ENCODE measurements at places on chromosomes 1 and 21.

DNA sequence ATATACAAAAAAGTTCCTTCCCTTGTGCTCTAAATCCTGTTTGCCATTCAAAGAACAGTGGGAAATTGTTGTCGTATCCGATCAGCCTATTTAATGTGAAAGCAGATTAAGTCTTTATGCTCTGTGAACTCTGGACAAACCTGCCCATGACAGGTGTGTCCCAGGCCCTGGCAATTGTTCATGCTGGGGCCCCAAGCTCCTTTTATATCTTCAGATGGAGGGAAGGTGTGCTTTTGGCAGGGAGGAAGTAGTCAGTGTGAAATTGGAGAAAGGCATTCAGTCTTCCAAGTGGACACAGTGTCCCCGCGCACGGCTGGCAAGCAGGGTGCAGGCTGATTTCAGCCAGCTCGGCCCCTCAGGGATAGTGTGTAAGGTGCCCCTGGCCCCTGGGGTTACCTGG, 135.1 kb upstream of the F3 start:
- H3K27me3 ChIP-seq = no peaks in the 10 kb centered on the region
- no peak overlapping the region for H3K27ac ChIP-seq
- no peak overlapping the region for H3K4me3 ChIP-seq

DNA sequence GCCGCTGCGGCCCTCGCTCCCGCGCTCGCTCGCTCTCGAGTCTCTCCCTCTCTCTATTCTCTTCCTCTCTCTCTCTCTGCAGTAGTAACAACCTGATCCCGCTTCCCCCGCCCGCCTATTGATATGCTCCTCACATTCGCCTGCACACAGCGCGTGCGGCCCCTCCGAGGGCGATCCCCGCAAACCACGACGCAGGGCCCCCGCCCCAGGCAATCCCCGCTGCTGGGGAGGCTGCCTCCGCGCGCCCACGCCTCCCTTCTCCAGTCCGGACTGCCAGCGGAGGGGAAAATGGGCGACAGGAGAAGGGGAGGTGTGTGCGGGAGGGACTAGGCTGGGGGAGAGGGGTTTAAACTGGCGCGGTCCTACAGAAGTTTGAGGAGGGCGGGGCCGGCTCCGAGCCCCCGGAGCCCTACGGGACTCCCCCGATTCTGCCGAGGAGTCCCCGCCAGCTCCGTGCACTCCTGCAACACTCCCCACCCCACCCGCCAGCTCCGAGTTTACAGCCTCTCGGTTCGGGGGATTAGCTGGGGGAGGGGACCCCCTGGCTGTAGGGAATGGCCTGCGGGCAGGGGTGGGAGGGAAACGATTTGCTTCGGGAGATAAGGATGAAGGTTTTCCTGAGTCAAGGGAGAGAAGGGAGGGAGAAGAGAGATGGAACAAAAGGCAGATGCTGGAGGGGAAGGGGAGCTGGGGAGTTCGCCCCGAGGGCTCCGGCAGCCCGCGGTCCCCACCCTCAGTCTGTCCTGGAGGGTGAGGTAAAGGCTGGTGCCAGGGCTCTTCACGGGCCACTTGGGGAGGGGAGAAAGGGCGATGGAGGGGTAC, 66.6 kb downstream of the SYT2 start:
- DNase-seq = no peak
- peaks cover 40% of the 10 kb centered on the region for H3K27me3 ChIP-seq
- H3K27ac ChIP-seq = no peak overlapping the region
- H3K36me3 ChIP-seq = no peaks in the 10 kb centered on the region
- no peaks in the 10 kb centered on the region for H3K4me1 ChIP-seq
- no peak overlapping the region for H3K4me3 ChIP-seq

DNA sequence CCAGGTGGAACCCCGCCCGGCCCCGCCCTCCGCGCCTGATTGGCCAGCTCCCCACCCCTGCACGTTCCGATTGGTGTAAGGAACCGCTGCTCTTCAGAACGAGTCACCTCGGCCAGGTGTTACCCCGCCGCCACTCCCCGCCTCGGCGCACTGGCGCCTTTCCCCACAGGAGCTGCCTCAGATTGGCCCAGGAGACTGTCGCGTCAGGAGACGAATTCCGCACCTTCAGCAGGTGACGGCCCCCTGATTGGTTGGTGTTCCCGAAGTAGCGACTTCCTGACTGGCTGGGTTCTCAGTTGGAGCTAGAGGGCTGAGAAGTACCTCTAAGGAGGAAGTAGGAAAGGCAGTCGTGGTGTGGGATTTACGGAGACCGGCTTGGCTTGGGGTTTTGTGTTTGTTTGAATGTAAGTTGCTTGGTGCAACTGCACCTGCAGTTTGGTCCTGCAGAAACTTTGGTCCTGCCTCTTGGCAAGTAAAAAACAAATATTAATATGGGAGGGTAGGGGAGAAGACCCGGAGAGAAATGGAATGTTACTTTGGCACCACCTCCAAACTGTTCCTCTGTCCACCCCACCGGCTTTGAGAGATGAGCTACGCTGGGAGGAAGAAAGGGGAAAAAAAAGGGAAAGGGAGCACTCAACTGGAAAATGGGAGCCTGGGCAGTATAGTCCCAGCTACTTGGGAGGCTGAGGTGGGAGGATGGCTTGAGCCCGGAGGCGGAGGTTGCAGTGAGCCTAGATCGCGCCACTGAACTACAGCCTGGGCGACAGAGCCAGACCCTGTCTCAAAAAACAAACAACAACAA, 415 bp upstream of the F11R start:
- H3K36me3 ChIP-seq = peaks cover 11% of the 10 kb centered on the region
- H3K27me3 ChIP-seq = no peaks in the 10 kb centered on the region
- DNase-seq = peak; percentile 99
- peaks cover 41% of the 10 kb centered on the region for H3K4me1 ChIP-seq
- peak overlapping the region; percentile 89 for H3K27ac ChIP-seq

GRCh38 chr1:89198081-89198480, 661 bp downstream of the GBP4 start:
- no peak overlapping the region for H3K27ac ChIP-seq
- H3K27me3 ChIP-seq = no peaks in the 10 kb centered on the region
- no peak for DNase-seq
- no peaks in the 10 kb centered on the region for H3K36me3 ChIP-seq

GRCh38 chr1:70411360-70411844, 334 bp downstream of the CTH start:
- H3K27me3 ChIP-seq = no peaks in the 10 kb centered on the region
- DNase-seq = no peak
- peaks cover 5% of the 10 kb centered on the region for H3K4me1 ChIP-seq
- H3K4me3 ChIP-seq = peak overlapping the region; percentile 48
- peaks cover 4% of the 10 kb centered on the region for H3K36me3 ChIP-seq

DNA sequence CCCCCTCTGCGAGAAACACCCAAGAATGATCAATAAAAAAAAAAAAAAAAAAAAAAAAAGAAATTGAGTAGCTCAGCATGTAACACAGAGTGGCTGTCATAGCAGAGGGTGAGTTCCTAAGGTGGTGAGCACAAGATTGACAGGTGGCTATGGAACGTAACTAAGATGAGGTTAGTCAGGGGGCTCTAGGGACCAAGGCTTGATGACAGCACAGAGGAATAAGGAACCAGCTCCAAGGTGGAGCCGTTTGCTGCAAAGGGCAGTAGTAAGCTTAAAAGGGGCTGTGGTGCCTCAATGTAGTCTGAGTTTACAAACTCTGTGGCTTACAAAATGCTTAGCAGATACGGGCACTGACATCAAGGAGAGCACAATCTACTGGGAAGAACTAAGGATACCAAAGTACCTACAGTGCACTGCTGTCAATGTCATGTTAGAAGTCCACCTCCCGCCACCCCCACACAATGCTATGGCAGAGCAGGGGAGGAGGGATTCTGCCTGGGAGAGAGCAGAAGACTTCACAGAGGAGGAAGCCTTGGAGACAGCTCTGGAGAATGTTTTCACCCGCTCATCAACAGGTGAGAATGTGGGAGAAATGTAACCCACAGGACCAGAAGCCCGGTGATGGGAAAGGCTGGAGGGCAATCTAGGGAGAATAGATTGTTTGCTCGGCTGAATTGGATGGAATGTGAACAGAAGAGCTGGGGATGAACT, 13.1 kb downstream of the IQGAP3 start:
- H3K4me1 ChIP-seq = no peaks in the 10 kb centered on the region
- no peak overlapping the region for H3K27ac ChIP-seq
- no peak for DNase-seq
- H3K27me3 ChIP-seq = no peaks in the 10 kb centered on the region
- peaks cover 62% of the 10 kb centered on the region for H3K36me3 ChIP-seq

- no peak overlapping the region for H3K27ac ChIP-seq
- DNase-seq = peak; percentile 72
Observed at GRCh38 chr1:16614361-16615252, 1.2 kb upstream of the NBPF1 start.

- H3K27ac ChIP-seq = no peak overlapping the region
- DNase-seq = no peak
- no peaks in the 10 kb centered on the region for H3K4me1 ChIP-seq
Observed at GRCh38 chr1:160639652-160640051, 7.2 kb downstream of the SLAMF1 start.

DNA sequence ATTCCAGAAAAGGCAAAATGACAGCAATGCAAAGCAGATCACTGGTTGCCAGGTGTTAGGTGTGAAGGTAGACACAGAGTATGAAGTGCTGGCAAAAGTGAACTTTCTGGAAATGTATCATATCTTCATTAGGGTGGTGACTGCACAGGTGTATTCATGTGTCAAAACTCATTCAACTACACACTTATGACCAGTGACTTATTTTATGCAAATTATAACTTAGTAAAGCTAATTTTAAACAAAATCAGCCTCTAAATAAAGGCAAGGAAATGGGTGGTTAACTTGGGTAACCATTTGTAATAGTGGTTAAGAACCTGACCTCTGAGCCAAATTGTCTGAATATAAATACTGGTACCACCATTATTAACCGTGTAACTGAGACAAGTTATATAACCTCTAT, 7.4 kb downstream of the COP1 start:
- H3K27me3 ChIP-seq = no peaks in the 10 kb centered on the region
- no peak for DNase-seq
- peaks cover 6% of the 10 kb centered on the region for H3K36me3 ChIP-seq
- H3K4me3 ChIP-seq = no peak overlapping the region
- H3K4me1 ChIP-seq = peaks cover 11% of the 10 kb centered on the region

DNA sequence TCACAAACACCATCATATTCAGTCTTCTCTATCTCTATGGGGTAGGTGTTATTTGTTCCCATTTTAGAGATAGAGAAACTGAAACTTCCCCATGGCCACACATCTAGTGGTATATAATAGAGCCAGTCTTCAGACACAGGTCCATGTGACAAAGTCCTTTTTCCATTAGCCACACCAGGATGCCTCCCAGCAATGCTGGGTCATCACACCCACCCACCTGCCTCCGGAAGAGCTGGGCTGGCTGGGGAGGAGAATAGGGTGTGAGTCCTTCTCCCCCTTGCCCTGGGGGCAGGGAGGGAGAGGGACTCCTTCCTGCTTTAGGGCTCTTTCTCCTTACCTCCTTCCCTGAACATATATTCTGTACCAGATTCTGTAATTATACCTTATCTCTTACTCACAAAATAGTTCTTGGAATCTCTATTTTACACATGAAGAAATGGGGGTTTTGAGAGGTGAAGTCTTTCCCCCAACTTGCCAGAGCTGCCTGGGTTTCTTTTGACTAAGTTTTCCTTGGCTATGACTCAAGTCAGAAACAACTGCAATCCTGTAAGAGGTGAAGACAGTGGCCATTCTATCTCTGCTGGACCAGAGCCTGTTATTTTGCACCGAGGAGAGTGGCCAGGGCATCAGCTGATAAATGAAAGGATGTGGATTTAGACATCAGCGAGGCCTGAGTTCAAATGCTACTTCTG, 30.0 kb downstream of the SOX13 start:
- H3K4me3 ChIP-seq = no peak overlapping the region
- no peak for DNase-seq
- H3K27ac ChIP-seq = peak overlapping the region; percentile 84
- H3K27me3 ChIP-seq = no peaks in the 10 kb centered on the region
- no peaks in the 10 kb centered on the region for H3K36me3 ChIP-seq

- H3K4me1 ChIP-seq = no peaks in the 10 kb centered on the region
- no peak for DNase-seq
- H3K4me3 ChIP-seq = no peak overlapping the region
- H3K27ac ChIP-seq = no peak overlapping the region
Observed at GRCh38 chr1:183404476-183404875, 13.7 kb downstream of the NMNAT2 start.

DNA sequence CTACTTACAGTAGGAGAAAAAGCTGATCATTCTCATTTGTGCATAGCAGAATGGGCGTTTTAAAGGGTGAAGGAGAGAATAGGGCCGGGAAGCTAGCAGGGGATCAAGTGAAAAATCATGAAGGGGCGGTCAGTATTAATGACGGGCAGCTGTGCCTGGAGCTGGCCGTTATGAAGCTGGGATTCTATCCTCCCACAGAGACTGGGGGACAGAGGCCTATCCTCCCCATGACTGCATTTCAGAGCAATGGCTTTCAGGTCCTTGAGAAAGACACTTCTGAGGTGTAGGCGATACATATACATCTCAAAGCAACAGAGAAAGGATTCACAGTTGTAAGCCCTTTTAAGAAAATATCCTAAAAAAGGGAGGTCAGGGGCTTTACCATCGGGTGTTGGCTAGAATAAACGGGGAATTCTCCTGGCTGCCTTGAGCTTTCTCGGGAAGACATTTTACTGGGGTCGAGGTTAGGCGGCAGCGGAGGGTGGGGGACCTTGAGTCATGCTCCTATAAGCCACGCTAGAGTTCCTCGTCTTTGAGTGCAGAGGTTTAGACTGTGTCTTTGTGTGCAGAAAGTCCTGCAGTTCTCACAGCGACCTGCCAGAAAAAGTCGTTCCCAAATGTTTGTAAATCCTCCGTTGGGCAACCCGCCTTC, 559 bp upstream of the MTARC2 start:
- peak overlapping the region; percentile 57 for H3K4me3 ChIP-seq
- H3K27me3 ChIP-seq = no peaks in the 10 kb centered on the region
- H3K4me1 ChIP-seq = no peaks in the 10 kb centered on the region
- no peaks in the 10 kb centered on the region for H3K36me3 ChIP-seq
- H3K27ac ChIP-seq = no peak overlapping the region

DNA sequence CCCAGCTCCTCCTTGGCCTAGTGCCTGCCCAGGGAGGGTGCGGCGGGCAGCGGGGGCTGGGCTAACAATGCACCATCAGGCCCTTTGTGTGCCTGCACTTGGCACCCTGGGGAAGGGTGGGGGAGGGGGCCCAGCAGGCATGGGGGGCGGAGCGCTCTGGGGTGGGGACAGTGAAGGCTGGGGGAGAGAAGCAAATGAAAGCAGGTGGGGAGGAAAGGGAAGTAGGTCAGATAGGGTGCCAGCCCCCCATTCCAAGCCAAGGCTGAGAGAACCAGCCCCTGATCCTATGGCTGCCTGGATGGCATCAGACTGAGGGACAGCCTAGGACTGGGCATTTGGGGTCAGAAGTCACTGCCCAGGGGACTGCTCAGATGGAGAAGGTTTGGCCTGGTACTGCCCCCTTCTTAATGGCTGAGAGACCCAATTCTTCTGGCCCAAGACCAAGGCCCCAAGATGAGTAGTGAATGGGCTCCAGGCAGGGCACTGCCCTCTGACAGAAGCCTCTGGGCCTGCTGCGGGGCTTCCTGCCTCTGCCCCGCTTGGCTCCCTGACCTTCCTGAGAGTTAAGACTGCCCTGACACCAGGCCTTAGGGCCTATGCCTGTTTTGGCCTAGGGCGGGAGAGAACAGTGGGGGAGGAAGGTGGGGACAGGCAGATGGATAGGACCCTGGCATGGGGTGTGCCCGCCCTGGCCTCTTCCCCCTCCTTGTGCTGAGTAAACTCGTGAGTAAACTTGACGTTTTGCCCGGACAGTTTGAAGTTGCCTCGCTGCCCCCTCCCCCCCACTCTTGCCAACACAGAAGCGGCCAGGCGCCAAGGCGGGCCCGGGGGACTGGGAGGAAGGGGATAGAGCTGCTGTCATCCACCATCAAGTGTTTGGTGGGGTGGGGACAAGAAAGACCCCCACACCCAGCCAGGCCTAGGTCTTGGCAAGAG, 2.7 kb downstream of the ZBTB7B start:
- H3K36me3 ChIP-seq = peaks cover 38% of the 10 kb centered on the region
- DNase-seq = peak; percentile 82
- no peaks in the 10 kb centered on the region for H3K27me3 ChIP-seq
- peaks cover 42% of the 10 kb centered on the region for H3K4me1 ChIP-seq
- H3K27ac ChIP-seq = peak overlapping the region; percentile 96

Data from RWPE2 (cell line).